ENCODE measurements at places on chromosomes 7 and 10. TPM values are rescaled to one million over a fixed set of nuclear protein-coding genes. Genes with fewer than 3 reads are reported as not detected.

DNA sequence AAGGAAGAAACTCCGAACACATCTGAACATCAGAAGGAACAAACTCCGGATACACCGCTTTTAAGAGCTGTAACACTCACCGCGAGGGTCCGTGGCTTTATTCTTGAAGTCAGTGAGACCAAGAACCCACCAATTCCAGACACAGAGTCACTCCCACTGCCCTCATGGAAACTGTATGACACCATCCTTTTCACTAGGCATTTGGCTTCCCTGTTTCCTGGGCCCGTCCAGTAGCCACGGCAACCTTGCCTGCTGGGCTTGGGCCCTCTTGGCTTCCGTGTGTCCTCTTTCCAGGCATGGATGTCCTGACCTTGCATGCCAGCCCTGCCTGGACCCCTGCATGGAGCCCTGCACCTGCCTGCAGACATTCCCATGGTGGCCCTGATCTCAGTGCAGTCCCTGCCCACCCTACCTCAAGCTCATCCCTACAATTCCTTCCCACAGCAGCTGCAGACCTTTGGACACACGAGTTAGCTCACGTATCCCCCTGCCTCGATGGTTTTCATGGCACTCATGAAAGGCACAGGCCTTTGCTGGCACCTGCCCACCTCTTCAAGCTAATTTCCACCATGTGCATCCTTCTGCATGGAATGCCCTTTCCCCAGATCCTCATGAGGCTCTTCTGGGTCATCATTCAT lies 6.7 kb downstream of the SH2D4B start:
- no peak overlapping the region for H3K27ac ChIP-seq
- H3K4me1 ChIP-seq: peaks cover 3% of the 10 kb centered on the region
- H3K4me3 ChIP-seq: no peak overlapping the region

DNA sequence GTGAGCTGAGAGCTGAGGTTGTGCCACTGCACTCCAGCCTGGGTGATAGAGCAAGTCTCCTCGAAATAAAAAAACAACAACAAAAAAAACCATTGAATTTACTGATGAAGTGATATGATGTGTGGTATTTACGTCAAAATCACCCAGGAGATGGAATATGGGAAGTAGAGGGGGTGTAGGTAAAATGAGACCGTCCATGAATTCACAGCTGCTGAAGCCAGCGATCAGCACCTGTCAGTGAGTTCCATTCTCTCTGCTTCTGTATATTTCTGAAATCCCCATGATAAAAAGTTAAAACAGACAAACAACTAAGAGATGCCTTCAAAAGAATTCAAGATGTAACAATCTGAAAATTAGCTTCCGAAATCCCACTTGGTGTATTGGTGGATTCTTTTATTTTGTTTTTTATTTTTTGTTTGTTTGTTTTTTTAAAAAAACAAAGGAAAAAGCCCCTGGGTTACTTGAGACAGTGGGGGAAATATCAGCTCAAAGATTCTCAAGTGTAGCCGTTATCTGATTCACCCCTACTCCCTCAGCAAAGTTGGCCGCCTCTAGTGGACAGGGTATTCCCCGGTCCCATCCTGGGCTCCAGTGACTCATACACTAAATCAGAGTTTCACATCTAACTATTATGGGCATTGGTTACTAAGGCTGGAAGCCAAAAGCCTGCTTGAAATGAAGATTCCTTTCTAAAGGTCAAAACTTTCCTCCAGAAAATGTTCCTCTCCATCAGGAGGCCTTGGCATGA lies 76.4 kb downstream of the MAP3K8 start:
- no peaks in the 10 kb centered on the region for H3K36me3 ChIP-seq
- peaks cover 3% of the 10 kb centered on the region for H3K27me3 ChIP-seq
- H3K27ac ChIP-seq: peak overlapping the region; percentile 77
- peaks cover 9% of the 10 kb centered on the region for H3K4me1 ChIP-seq
- no peak overlapping the region for H3K4me3 ChIP-seq

DNA sequence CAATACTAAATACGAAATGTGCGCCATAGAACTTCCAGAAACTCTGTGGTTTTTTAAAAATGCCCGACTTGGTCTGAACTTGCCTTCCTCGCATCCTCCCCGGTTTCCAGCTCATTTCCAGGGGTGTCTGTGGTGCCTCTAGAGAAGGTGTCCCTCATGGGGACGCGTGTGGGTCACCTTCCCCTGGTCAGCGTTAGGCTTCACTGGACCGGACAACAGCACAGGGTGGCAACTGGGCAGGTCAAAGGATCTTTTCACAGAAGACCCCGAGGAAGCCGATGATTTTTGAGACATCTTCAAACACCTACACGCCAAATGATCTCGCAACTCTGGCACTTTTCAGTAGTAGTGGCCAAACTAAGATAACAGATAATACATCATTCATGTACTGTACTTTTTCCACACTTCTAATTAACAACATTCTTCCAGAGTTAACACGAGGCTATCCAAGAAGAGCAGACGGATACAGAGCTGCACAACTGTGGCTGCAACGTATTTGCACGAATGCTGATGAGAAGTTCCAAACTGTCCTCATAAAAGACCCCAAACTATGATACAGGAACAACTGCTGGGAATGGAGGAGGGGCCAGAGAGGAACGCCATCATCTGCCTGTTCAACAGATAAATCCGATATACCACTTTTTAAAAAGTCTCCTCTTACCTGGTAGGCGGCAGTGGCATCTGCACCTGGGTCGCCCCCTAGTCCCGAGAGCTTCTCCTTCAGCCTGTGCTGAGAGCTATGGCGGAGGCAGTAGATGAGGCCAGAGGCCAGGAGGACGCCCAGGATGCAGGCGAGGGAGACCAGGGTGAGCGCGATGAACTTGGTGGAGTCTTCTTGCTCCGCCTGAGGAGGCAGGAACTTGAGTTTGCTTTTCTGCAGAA lies 345.5 kb downstream of the DNAJB6 start:
- peak; percentile 68 for DNase-seq
- no peaks in the 10 kb centered on the region for H3K36me3 ChIP-seq
- H3K4me3 ChIP-seq: no peak overlapping the region
- peaks cover 80% of the 10 kb centered on the region for H3K27me3 ChIP-seq
- H3K4me1 ChIP-seq: peaks cover 5% of the 10 kb centered on the region
- H3K27ac ChIP-seq: no peak overlapping the region

- H3K36me3 ChIP-seq: no peaks in the 10 kb centered on the region
- H3K27ac ChIP-seq: no peak overlapping the region
- DNase-seq: no peak
- no peaks in the 10 kb centered on the region for H3K4me1 ChIP-seq
- H3K27me3 ChIP-seq: no peaks in the 10 kb centered on the region
These were observed 182.4 kb downstream of the TPK1 start for GRCh38 chr7:144653449-144653848.

- H3K4me1 ChIP-seq: peaks cover 30% of the 10 kb centered on the region
- H3K27me3 ChIP-seq: no peaks in the 10 kb centered on the region
- H3K4me3 ChIP-seq: no peak overlapping the region
- no peaks in the 10 kb centered on the region for H3K36me3 ChIP-seq
These were observed 97.7 kb downstream of the PARD3 start for GRCh38 chr10:34717429-34717828.

DNA sequence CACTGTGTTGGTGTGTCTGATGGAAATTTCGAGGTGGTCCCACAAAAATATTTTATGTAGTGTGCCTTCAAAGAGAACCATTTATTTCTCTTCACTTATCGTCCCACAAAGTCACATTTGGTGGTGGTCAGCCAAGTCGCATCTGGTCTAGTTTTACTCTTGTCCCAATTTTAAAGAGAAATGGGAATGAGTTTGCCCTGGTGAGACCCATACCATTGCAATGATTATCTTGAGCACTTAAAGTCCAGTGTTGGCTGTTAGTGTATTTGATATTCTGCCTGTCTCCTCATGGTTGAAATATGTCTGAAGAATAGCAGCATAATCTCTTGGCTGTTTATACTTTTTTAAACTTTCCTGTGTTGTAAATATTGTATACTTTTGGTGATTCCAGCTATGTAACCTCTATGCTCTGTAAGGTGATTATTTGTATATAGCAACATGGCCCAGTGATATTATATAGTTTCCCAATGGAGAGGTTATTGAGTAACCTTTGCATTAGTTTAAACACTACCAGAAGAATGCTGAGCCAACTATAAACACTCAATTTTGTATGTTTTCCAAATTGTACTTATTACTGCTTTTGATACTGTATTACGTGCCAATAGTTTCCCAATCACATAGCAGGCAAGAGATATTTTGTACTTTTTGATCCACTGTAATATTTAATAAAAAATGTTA lies 172.2 kb downstream of the RTKN2 start:
- peaks cover 69% of the 10 kb centered on the region for H3K4me1 ChIP-seq
- no peaks in the 10 kb centered on the region for H3K27me3 ChIP-seq
- peaks cover 29% of the 10 kb centered on the region for H3K36me3 ChIP-seq
- peak overlapping the region; percentile 64 for H3K27ac ChIP-seq
- DNase-seq: no peak
- H3K4me3 ChIP-seq: no peak overlapping the region

DNA sequence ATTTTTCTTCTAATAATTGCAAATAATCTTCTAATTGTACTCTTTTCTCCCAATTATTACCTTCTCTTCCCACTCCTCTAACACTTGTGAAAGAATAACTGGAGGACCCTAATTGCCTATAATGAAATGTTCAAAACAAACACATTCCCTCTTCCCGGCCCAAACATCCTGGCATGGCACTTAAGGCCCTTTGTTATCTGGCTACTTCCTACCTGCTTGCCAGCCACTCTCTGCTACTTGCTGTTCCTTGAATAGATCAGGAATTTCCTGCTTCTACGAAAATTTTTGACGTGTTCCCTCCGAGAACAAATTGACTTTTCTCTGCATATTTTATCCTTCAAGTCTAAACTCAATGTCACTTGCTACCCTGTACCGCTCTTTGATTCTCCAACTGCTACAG lies 56.1 kb upstream of the NOBOX start:
- H3K27ac ChIP-seq: no peak overlapping the region
- H3K4me3 ChIP-seq: no peak overlapping the region
- no peak for DNase-seq
- no peaks in the 10 kb centered on the region for H3K36me3 ChIP-seq
- H3K4me1 ChIP-seq: no peaks in the 10 kb centered on the region

GRCh38 chr7:55092186-55092974 lies 73.6 kb downstream of the EGFR start:
- H3K36me3 ChIP-seq: no peaks in the 10 kb centered on the region
- peaks cover 20% of the 10 kb centered on the region for H3K4me1 ChIP-seq
- no peak for DNase-seq
- H3K4me3 ChIP-seq: no peak overlapping the region

GRCh38 chr10:45374350-45375052 lies 485 bp downstream of the ALOX5 start:
- no peaks in the 10 kb centered on the region for H3K36me3 ChIP-seq
- peaks cover 8% of the 10 kb centered on the region for H3K4me1 ChIP-seq
- H3K27me3 ChIP-seq: peaks cover 63% of the 10 kb centered on the region
- peak overlapping the region; percentile 49 for H3K4me3 ChIP-seq

DNA sequence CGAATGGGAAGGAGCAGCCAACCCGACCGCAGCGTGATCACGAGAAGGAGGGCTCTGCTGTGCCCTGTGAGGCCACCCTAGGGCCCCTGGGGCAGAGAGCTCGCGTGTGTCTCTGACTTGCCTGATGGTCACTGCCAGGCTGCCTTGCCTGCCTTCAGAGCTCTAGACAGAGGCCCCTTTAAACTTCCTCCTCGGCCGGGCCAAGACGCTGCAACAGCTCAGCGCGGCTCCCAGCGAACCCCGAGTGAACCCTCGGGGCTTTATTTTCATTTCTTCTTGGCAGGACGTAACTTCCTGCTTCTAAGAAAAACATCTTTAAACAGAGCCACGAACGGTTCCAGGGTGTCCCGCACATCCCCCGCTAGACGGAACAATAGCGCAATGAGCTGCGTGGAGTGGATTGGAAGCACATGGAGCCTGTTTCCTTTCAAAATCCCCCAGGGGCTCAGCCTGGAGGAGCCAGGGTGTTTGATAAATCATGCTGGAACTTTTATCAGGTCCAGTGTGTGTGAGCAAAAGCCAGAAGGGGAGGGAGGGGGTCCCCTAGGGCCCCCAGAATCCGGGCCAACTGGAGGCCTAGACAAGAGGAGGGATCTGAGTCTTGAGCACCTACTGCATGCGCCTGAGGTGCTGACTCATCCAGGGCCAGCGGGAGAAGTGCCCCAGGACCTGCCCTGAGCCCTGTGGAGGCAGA lies 134.1 kb upstream of the GDF10 start:
- H3K27me3 ChIP-seq: no peaks in the 10 kb centered on the region
- H3K4me1 ChIP-seq: peaks cover 36% of the 10 kb centered on the region
- H3K36me3 ChIP-seq: no peaks in the 10 kb centered on the region
- DNase-seq: no peak

GRCh38 chr10:132439025-132439388 lies 42.0 kb downstream of the PWWP2B start:
- H3K27me3 ChIP-seq: no peaks in the 10 kb centered on the region
- no peak overlapping the region for H3K4me3 ChIP-seq
- no peaks in the 10 kb centered on the region for H3K36me3 ChIP-seq
- H3K27ac ChIP-seq: no peak overlapping the region
- H3K4me1 ChIP-seq: peaks cover 6% of the 10 kb centered on the region

GRCh38 chr7:132140341-132140740 lies 435.9 kb downstream of the PLXNA4 start:
- peaks cover 7% of the 10 kb centered on the region for H3K36me3 ChIP-seq
- no peaks in the 10 kb centered on the region for H3K27me3 ChIP-seq
- no peak overlapping the region for H3K4me3 ChIP-seq
- peak overlapping the region; percentile 28 for H3K27ac ChIP-seq
- DNase-seq: no peak

DNA sequence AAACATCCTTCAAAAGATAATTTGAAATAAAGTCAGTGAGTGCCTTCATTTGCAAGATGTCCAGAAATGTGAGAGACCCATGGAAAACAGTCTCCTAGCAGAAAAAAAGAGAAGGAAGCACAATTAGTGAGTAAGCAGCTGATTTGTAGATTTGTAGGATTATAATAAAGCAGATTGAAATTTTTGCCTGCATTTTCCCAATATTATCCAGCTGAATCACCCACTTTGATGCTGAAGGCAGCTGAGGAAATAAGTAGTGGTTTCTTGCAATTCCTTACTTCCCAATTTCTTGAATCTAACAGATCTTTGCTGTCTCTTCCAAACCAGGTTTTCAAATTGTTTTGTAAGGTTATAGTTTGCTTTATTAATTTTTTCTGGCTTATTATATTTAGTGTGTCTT lies 181.4 kb downstream of the GNAT3 start:
- peaks cover 9% of the 10 kb centered on the region for H3K4me1 ChIP-seq
- H3K27ac ChIP-seq: peak overlapping the region; percentile 36
- no peaks in the 10 kb centered on the region for H3K36me3 ChIP-seq
- H3K4me3 ChIP-seq: no peak overlapping the region

GRCh38 chr7:47355684-47356083 lies 226.2 kb downstream of the TNS3 start:
- H3K27ac ChIP-seq: no peak overlapping the region
- DNase-seq: no peak
- no peaks in the 10 kb centered on the region for H3K27me3 ChIP-seq

- peaks cover 8% of the 10 kb centered on the region for H3K27me3 ChIP-seq
- peaks cover 20% of the 10 kb centered on the region for H3K4me1 ChIP-seq
- H3K27ac ChIP-seq: no peak overlapping the region
- DNase-seq: no peak
These were observed 158.2 kb upstream of the PRKCQ start for GRCh38 chr10:6738112-6738768.

GRCh38 chr7:155597753-155598140 lies 46.7 kb upstream of the RBM33 start:
- H3K27ac ChIP-seq: no peak overlapping the region
- peaks cover 16% of the 10 kb centered on the region for H3K4me1 ChIP-seq
- H3K36me3 ChIP-seq: no peaks in the 10 kb centered on the region
- H3K27me3 ChIP-seq: peaks cover 23% of the 10 kb centered on the region
- no peak for DNase-seq
- H3K4me3 ChIP-seq: no peak overlapping the region

- no peak for DNase-seq
- no peak overlapping the region for H3K27ac ChIP-seq
- H3K27me3 ChIP-seq: no peaks in the 10 kb centered on the region
- no peak overlapping the region for H3K4me3 ChIP-seq
- peaks cover 5% of the 10 kb centered on the region for H3K4me1 ChIP-seq
These were observed 201.2 kb upstream of the PRKCQ start for GRCh38 chr10:6781133-6781770.

The OTUD1 gene
- 7.6 TPM for total RNA-seq

The CASD1 gene
- 13.8 TPM for total RNA-seq

The STX1A gene
- total RNA-seq: 33.5 TPM

The FKBP6 gene
- total RNA-seq: not detected

The AGAP4 gene
- 6.8 TPM for total RNA-seq

The DOCK1 gene
- total RNA-seq: 53.1 TPM

All from chondrocyte (in vitro differentiated cells).